ENCODE measurements at places on chromosomes 13 and 19. TPM values are rescaled to one million over a fixed set of nuclear protein-coding genes. Genes with fewer than 3 reads are reported as not detected.

Gene TEX26
- not detected for total RNA-seq

Gene INTS6
- total RNA-seq: 47.9 TPM

Gene PLA2G4C
- total RNA-seq: 11.5 TPM

Gene VSTM1
- total RNA-seq: not detected

Gene SIGLEC12
- 1.9 TPM for total RNA-seq

Gene YJEFN3
- 11.4 TPM for total RNA-seq

Gene NECTIN2
- total RNA-seq: 0.80 TPM

Gene WTIP
- 1.0 TPM for total RNA-seq

Gene ADM5
- 4.4 TPM for total RNA-seq

Gene MRI1
- total RNA-seq: 39.9 TPM

DNA sequence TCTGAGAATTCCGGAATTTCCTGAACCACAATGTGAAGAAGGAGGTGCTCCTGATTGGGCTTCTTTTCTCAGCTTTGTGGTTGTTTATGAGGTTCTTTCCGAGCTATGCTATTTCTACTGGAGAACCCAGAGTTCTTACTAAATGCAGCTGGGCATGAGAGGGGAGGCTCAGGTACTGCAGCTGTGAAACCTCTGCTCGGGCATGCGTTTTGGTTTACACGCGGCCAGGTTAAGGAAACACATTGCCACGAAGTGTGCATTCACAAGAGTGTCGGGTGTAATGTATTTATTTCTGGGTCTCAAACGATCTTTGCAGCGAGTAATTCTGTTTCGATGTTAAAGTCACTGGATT is 661 bp upstream of the MIR17HG start:
- DNase-seq: peak; percentile 77

DNA sequence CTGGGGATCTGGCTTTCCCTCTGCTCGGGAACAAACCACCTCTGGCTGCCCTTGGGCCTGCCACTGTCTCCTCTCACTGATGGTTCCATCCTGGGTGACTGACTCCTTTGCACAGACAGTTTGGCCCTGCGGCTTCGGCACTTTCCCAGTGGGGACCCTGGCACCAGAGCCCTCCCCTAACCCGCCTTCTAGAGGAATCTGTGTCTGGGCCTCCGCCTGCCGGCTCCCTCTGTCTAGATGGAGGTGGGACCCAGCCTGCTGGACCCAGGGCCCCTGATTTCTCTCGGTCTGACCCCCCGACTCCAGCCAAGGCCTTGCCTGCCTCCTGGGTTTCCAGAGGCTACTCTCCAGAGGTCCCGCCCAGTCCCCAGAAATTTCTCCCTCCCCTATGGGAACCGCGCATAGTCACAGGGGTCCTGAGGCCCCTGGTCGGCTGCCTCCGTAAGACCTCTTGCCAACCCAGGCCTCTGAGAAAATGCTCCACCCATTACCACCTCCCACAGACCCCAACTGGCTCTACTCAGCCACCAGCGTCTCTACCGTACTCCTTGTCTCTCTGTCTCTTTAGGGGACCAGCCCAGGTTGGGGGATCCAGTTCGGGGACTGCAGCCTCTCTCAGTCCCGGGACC is 2.7 kb downstream of the CCDC106 start:
- no peak for DNase-seq

GRCh38 chr13:23740002-23740401 is 149.2 kb downstream of the MIPEP start:
- DNase-seq: no peak

GRCh38 chr13:81116461-81117282 is 775.7 kb upstream of the SPRY2 start:
- no peak for DNase-seq

DNA sequence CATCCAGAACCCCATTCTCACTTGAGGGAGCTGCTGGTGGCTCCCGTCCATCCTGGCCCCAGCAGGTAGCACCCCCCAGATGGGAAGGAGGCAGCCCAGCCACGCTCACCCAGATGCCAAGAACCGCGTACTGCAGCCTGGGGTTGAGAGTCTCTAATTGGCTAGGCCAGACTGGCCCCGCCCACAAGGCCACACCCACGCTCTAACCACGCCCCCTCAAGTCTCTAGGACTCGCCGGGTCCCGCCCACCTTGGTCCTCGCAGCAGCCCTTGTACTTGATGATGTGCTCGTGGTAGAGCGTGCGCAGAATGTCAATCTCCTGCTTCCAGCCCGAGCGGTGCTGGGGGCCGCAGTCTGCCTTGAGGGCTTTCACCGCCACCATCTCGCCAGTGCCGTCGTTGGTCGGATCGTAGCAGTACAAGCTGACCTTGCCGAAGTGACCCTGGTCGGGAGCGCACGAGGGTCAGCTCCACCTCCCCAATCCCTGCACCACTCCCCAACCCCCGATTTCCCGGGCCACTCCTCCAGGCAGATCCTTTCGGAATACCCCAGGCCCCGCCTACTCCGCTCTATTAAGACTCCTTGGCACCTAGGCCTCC is 14.5 kb upstream of the ICAM3 start:
- DNase-seq: peak; percentile 75

DNA sequence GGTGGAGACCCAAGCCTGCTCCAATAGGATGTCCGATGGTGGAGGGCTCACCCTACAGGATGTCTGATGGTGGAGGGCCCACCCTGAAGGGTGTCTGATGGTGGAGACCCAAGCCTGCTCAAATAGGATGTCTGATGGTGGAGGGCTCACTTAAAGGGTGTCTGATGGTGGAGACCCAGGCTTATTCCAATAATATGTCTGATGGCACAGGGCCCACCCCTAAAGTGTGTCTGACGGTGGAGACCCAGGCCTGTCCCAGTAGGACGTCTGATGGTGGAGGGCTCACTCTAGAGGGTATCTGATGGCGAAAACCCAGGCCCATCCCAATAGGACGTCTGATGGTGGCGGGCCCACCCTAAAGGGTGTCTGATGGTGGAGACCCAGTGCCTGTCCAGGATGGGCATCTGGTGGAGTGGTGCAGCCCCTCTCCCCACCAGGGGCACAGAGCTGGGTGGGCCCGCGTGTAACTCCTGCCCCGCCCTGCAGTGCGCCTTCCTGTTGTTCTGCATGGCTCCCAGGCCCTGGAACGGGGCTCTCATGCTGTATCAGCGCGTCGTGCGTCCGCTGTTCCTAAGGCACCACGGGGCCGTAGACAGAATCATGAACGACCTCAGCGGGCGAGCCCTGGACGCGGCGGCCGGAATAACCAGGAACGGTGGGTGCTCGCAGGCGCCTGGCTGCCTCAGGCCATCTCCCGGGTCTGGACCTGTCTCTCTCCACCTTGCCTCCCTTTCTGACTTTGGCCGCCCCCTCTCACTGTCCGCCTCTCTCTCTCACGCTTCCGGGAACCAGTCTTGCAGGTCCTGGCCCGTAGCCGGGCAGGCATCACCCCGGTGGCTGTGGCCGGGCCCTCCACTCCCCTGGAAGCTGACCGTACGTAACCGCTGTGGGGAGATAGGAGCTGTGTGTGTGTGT is 5.1 kb downstream of the REEP6 start:
- DNase-seq: no peak

DNA sequence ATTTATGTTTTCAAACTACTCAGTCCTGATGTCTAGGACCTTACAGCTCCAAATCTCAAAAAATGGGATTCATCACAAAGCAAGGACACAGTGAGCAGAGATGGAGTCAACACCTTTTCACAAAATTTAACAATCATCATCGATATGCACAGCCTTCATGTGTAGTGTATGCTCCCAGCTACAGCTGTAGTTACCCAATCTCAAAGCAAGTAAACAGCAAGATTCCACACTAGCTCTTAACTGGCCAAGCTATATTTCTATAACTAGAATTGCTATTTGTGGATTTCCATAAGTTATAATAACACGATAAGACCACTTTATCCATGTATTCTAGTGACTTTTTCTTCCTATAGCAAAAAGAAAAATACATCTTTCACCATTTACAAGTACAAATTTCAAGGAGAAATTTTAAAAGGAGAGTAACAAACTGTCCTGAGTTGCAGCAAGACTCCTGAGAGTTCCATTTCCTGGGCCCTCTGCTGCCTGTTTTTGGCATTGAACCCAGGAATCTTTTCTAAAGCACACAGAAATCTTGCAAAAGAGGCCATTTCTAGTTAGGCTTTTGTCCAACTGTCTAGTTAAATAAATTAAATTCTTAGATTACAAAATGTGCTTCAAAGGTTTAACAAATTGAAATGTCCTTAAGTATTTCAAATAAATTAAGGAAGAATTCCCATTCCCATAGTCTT is 460.6 kb downstream of the FGF14 start:
- no peak for DNase-seq

- no peak for DNase-seq
These were observed 6.1 kb upstream of the ERVV-1 start for GRCh38 chr19:53007606-53008005.

- DNase-seq: no peak
These were observed 190.4 kb upstream of the SOX1 start for GRCh38 chr13:111876506-111876905.

DNA sequence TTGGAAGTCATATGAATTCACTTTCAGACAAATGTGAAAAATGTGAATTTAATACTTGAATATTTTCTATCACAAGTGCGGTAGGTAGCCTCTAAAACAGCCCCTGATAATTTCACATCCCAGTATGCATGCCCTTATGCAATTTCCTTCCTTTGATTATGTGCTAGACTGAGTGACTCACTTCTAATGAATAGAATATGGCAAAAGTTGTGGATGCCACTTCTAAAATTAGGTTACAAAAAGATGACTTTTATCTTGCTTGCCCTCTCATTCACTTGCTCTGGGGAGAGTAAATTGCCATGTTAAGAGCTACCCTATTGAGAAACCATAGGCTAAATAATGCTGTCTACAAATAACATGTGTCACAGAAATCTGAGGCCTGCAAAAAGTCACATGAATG is 402.5 kb upstream of the PCDH9 start:
- no peak for DNase-seq

DNA sequence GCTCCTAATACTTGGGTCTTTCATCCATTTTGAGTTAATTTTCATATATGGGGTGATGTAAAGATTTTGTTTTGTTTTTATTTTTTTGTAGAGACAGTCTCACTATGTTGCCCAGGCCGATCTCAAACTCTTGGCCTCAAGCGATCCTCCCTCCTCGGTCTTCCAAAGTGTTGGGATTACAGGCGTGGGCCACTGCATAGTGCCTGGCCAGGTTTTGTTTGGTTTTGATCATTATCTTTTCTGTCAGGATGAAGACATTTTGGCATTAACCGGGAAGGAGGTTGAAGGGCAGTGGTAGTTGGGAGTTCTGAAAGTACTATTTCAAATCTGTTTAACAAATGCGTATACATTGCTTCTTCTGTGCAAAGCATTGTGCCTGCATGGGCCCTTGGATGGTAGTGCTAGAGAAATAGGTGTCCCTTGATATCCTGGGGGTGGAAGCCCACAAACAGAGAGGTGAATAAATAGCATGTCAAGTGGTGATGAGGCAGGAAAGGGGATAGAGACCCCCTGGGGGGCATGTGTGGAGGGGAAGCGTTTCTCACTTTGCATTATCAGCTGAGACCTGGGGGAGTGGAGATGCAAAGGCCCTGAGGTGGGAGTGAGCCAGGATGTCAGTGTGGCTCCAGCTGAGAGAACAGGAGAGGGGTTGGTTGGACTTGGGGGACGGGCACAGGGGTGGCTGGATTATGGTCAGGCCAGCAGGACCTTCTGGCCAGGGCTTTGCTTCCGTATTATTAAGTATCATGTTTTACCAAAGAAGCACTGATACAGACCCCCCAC is 41.4 kb downstream of the GATAD2A start:
- DNase-seq: no peak

DNA sequence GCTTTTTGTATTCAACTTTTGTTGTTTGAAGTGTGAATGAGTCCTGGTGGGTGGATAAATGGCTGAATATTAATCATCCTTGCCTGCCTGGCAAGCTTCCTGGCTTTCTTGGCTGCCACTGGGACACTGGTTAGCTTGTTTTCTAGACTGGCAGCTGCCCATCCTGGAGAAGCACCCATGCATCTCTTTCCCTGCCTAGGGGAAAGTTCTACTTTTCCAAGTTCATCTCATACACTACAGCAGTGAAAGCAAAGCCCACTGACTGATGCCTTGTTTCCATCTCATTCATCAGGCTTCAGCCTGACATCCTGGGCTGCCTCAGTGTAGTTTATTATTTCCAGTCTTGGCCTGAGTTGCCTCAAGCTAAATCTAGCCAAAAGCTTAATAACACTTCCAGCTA is 244.8 kb downstream of the PCDH20 start:
- DNase-seq: no peak

- DNase-seq: no peak
These were observed 3.8 kb downstream of the GRIK5 start for GRCh38 chr19:42066075-42066754.

- peak; percentile 38 for DNase-seq
These were observed 172.5 kb downstream of the ITGBL1 start for GRCh38 chr13:101624981-101625380.

DNA sequence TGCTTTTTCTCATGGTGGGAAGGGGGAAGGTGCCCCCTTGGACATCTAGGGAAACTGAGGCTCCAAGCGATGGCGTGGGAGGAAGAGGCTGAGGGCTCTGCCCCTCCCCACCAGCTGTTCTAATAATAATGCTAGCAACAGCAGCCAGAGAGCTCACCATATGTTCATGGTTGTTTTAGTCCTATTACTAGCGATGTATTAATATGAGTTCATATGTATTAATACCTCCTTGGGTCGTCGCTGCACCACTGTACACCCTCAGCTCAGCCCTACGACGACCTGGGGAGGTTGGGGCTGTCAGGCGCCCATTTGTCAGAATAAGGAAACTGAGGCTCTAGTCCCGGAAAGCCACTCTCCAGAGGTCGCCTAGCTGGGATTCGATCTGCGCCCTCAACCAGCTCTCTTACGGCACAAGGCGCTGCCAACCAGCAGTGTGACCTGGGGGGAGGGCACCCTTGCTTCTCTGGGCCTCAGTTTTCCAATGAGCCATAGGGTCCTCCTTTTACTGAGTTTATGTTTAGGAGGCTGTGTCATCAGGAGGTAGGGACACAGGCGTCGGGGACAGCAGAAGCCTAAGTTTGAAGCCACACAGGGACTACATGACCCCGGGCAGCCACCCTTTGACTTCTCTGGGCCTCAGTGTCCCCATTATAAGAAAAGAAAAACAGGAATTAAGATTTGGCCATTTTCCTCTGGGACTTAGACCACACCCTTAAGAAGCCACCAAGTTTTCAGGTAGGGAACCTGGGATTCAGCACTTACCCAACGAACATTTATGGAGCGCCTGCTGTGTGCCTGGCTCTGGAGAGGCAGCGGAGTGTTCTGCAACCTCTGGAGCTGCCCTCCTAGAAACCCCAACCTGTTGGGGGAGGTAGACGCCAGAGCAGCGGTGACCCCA is 664 bp downstream of the MAST3 start:
- peak; percentile 32 for DNase-seq

- DNase-seq: no peak
These were observed 21.4 kb downstream of the DNAJC15 start for GRCh38 chr13:43044720-43045301.

GRCh38 chr19:39160889-39161672 is 35.5 kb downstream of the PAK4 start:
- DNase-seq: no peak

- no peak for DNase-seq
These were observed 670 bp upstream of the CHAF1A start for GRCh38 chr19:4401769-4402170.

GRCh38 chr19:29533578-29534544 is 8.1 kb downstream of the VSTM2B start:
- no peak for DNase-seq

All from activated CD4-positive, alpha-beta T cell treated with anti-CD3 and anti-CD28 coated beads for 36 hours (primary cell).